ENCODE measurements at places on chromosomes 2 and 18. TPM values are rescaled to one million over a fixed set of nuclear protein-coding genes. Genes with fewer than 3 reads are reported as not detected.

NMUR1 gene
- not detected for polyA plus RNA-seq

MPV17 gene
- polyA plus RNA-seq: 149 TPM

DNA sequence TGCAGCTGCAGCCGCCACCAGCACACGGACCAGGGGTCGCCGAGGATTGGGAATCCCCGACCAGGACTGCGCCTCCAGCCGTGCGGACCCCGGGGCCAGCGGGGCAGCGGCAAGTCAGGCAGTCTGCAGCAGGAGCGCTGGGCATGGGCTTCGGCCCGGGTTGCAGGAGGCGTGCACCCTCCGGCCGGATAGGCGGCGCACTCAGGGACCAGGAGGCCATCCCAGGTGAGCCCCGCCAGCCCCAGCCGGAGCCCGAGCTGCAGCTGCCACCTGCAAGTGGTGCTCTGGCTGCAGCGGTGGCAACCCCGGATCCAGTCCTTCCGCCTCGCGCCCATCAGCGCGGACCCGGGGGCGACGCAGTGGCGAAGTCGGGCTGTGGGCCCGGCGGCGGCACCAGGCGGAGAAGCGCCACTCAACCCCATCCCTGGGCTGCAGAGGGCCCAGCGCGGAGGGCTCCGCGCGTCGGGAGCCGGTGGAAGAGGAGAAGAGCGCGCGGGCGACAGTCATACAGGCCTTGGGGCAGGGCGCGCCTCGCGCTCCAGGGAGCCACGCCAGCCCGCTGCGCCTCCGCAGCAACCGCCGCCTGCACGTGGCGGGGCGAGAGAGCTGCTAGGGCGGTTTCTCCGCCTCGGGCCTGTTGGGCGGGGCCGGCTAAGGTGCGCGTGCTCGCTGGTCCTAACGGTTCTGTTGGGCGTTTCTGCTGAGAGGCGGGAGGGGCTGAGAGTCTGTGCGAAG lies 73.8 kb downstream of the RPIA start:
- H3K27ac ChIP-seq: peak overlapping the region; percentile 72
- no peaks in the 10 kb centered on the region for H3K36me3 ChIP-seq
- H3K4me1 ChIP-seq: peaks cover 5% of the 10 kb centered on the region
- H3K27me3 ChIP-seq: peaks cover 6% of the 10 kb centered on the region

GRCh38 chr18:47756364-47757016 lies 174.0 kb downstream of the SMAD2 start:
- no peaks in the 10 kb centered on the region for H3K4me1 ChIP-seq
- H3K4me3 ChIP-seq: no peak overlapping the region
- H3K27me3 ChIP-seq: peaks cover 49% of the 10 kb centered on the region
- DNase-seq: no peak

PASK gene
- polyA plus RNA-seq: 8.8 TPM

- no peaks in the 10 kb centered on the region for H3K36me3 ChIP-seq
- no peaks in the 10 kb centered on the region for H3K4me1 ChIP-seq
- H3K27ac ChIP-seq: no peak overlapping the region
- no peak overlapping the region for H3K4me3 ChIP-seq
Observed at GRCh38 chr2:173048522-173048896, 27.1 kb upstream of the MAP3K20 start.

PTRHD1 gene
- 41.3 TPM for polyA plus RNA-seq

CRYBA2 gene
- not detected for polyA plus RNA-seq

- no peaks in the 10 kb centered on the region for H3K27me3 ChIP-seq
- peaks cover 64% of the 10 kb centered on the region for H3K4me1 ChIP-seq
- H3K36me3 ChIP-seq: peaks cover 12% of the 10 kb centered on the region
Observed at GRCh38 chr2:171317492-171318125, 116.2 kb downstream of the METTL8 start.

C1QL2 gene
- polyA plus RNA-seq: not detected

GRCh38 chr2:137800386-137800785 lies 163.9 kb upstream of the HNMT start:
- H3K4me1 ChIP-seq: no peaks in the 10 kb centered on the region
- H3K4me3 ChIP-seq: no peak overlapping the region
- no peak for DNase-seq
- no peaks in the 10 kb centered on the region for H3K27me3 ChIP-seq

GRCh38 chr2:221552291-221552690 lies 19.8 kb downstream of the EPHA4 start:
- H3K27me3 ChIP-seq: no peaks in the 10 kb centered on the region
- no peak for DNase-seq
- H3K4me1 ChIP-seq: peaks cover 24% of the 10 kb centered on the region

ZNF521 gene
- polyA plus RNA-seq: 0.07 TPM

DNA sequence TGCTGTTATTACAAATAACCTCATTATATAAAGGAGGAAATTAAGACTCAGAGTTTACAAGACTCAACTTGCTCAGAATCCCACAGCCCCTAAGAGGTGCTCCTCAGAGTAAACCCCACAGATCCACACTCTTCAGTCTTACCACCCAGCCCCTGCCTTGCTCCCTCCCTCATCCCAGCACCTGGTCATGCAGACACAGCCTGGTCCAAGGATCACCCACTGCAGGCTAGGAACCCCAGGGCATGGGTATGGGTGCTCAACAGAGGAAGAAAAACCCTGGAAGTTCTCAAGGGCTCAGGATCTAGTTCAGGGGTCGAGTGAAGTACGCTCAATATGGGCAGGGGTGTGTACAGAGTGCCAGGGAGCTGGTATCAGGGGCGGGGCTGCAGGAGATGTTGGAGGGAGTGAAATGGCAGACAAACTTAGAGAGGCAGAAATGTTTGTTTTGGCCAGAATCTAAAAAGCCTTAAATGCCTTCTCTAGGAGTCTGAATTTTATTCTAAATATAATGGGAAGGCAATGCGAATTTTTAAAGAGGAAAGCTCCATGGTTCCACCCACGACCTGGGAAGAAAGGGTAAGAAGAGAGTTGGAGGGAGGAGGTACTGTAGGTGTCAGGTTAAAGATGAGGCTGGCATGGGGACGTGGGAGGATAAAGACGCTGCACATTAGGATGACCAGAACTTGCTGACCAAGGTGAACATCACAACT lies 79.1 kb upstream of the MGAT4A start:
- no peaks in the 10 kb centered on the region for H3K36me3 ChIP-seq
- H3K27me3 ChIP-seq: peaks cover 24% of the 10 kb centered on the region
- no peaks in the 10 kb centered on the region for H3K4me1 ChIP-seq
- H3K4me3 ChIP-seq: no peak overlapping the region

GRCh38 chr2:164625378-164625971 lies 4.2 kb upstream of the GRB14 start:
- H3K4me3 ChIP-seq: no peak overlapping the region
- no peak overlapping the region for H3K27ac ChIP-seq
- no peaks in the 10 kb centered on the region for H3K36me3 ChIP-seq
- H3K27me3 ChIP-seq: peaks cover 29% of the 10 kb centered on the region
- DNase-seq: no peak

MCEE gene
- 26.2 TPM for polyA plus RNA-seq

POTEC gene
- not detected for polyA plus RNA-seq

- DNase-seq: no peak
- no peaks in the 10 kb centered on the region for H3K27me3 ChIP-seq
- no peak overlapping the region for H3K27ac ChIP-seq
- H3K4me3 ChIP-seq: no peak overlapping the region
- H3K4me1 ChIP-seq: no peaks in the 10 kb centered on the region
Observed at GRCh38 chr18:43876286-43876685, 599.0 kb upstream of the SYT4 start.

All from naive B cell (primary cell).